ENCODE measurements at places on chromosomes 4 and X.
A peak's percentile ranks its signal among the peaks of the same experiment; 100 is the strongest.

DNA sequence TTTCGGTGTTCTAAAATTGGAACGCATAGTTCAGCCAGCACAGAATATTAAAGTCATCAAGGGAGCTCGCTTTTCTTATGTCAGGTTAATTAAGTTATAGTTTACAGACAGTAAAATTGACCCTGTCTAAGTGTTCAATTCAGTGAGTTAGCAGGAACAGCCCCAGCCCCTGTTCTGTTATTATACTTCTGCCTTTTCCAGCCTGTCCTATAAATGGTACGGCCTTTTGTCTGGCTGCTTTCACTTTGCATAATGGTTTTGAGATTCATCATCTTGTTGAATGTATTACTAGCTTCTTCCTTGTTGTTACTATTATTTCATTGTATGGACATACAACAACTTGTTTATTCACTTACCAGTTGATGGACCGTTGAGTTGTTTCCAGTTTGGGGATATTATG, 9.5 kb downstream of the CXCL13 start:
- ATAC-seq = no peak

DNA sequence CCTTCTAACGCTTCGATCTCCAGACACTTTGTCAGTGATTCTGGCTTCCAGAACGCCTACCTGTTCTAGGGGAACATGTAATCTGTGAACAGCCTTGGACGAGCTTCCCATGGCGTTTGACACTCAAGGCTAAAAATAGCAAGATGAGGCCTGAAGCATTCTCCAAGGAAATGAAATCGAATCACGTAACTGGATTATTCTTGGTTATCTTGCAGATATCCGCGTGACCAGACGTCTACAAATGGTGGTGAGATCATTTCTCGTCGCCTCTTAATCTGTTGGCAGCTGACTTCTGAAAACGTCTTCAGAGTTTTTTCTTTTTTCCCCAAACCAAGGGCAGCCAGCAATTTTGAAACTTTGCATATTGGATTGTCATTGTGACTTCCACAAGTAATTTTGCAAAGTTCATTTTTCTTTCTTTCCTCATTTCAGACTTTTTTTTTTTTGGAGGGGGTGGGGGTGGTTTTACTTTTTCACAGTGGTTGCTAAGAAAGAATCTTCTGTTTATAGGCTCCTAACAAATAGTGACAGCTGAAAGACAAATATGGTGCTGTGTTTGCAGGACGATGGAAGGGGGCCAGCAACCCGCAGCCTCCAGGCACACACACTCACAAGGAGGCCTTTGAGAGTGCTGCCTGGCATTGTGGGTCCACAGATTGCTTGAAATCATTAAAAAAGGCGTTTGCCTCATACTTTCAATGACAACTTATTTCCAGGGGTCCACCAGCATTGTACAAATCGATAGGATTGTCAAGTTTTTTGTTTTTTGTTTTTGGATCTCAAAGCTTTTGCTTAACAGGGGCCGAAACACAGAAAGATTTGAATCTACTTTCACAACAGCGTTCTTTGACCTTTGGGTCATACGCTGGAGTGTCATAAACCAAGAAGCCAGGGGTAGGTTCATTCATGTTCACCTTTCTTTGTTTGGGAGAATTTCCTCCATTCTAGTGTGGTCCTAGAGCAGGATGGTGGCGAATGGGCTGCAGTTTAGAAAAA, 32.4 kb upstream of the PDLIM3 start:
- no peak for ATAC-seq

DNA sequence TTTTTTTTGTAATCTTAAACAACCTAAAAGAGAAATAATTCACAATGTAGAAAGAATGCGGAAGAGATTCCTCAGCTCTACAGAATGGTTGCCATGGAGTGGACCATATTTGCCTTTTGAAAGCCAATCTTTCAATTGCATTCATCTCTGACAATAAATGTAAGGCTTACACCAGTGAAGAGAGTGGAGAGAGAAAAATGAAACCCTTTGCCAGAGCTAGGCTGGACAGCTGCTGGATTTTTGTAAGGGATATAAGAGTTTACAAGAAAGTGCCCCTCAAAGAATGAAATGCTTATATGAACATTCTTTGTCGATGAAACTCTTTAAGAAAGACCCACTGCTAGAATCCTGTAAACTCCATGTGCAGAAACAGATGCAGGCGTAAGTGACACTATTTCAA, 66.0 kb upstream of the FAT1 start:
- peak; percentile 72 for ATAC-seq

GRCh38 chrX:3119376-3119775, 78.1 kb downstream of the ARSF start:
- no peak for ATAC-seq

GRCh38 chr4:48332661-48333060, 8.7 kb upstream of the SLAIN2 start:
- ATAC-seq = no peak

- ATAC-seq = no peak
Measured at GRCh38 chr4:109730619-109731545, 1.0 kb upstream of the PLA2G12A start.

DNA sequence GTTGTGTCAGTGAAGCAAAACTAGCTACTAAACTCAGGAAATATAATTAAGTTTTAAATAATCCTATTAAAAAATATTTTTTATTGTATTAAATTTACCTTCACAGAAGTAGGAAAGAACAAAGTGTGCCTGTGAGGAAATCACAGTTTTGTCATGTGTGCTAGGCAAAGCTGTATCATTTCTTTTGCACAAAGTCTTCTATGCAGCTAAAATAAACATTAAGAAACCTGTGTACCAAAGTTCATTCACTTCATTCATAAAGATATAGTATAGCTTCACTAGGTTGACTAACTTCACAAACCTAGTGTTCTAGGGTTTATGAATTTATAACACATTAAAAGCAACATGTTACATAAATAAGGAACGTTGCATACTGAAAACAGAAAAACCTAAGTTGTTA, 131.0 kb downstream of the PDS5A start:
- no peak for ATAC-seq

GRCh38 chrX:133859336-133859735, 126.1 kb downstream of the GPC3 start:
- ATAC-seq = no peak

GRCh38 chrX:31656013-31656412, 584.2 kb upstream of the FTHL17 start:
- no peak for ATAC-seq

DNA sequence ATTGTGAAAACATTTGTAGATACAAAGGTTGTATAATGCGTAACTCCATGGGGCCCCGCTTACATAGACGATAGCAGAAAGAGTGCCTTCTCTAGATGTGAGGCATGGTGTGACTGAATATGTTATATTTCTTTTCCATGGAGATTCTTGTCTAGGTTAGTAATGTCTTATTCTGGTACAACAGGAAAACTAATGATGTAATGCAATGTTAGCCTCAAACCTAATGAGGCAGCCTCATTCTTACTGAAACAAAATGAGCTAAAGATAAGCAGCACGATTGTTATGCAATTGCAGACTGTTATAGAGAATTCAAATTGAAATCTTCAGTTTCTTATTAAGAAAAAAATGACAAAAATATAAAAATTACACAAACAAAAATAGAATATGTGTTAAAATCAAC, 171.1 kb upstream of the ANKRD50 start:
- ATAC-seq = peak; percentile 96

DNA sequence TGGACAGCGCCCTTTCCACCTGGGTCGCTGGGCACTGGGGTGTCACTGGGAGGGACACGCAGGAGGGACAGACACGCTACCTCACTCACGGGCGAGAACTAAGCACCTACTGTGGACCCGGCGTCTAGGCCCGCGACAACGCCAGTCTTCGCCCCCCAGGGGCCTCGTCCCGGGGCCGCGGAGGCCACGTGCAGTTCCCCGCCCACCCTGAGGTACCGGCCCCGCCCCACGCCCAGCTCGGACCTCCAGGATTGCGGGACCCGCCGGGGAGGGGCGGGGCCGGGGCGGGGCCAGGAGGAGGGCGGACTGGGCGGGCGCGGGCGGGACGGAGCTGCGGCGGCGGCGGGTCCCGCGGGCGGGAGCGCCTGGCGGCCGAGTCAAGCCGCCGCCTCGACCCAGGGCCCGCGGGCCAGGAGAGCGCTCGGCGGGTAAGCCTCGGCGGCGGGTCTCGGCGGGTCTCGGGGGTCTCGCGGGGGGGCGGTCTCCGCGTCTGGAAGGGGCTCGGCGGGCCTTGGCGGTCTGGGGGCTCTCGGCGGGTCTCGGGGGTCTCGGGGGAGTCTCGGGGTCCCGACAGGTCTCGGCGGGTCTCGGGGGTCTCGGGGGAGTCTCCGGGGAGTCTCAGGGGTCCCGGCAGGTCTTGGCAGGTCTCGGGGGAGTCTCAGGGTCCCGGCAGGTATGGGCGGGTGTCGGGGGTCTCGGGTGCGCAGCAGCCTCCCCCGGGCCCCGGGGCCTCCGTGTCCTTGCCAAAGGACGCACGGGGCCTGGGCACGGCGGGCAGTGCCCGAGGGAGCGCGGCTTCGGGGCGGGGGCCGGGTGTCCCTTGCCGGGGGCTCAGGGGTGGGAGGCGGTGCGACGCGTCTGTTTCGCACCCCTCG, at the start of gene SH3BP2:
Gene SH3BP2, plus strand, starts transcription at position 375 of the 875 bp plus-strand sequence. CDS start 27,533 bp downstream, outside the sequence.
- ATAC-seq = peak; percentile 70

GRCh38 chr4:83114576-83114975, at the start of gene PLAC8:
Gene PLAC8 (minus strand): TSS chr4:83114729. CDS start chr4:83107921, 6,808 bp downstream.
- ATAC-seq = no peak

GRCh38 chrX:47649781-47650163, 591 bp downstream of the ELK1 start:
- ATAC-seq = no peak

DNA sequence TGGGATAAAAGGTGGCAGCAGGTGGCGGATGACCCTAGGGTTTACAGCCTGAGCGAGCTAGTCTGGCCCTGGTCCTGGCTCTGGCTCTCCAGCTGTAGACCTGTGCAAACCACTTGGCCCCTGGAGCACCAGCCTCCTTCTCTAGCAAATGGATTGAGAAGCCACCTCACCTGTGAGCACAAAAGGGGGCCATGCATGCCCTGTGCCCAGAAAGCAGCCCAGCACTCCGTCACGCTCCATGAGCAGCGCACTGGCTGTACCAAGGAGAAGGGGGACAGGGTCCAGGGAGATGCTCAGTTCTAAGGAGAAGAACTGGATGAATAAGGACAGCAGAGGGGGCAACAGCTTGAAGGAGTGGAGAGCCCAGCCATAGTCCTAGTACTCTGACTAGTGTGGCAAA, 46.9 kb upstream of the C4orf50 start:
- no peak for ATAC-seq

GRCh38 chrX:49910344-49910743, 12.1 kb upstream of the CLCN5 start:
- ATAC-seq = no peak

- no peak for ATAC-seq
Measured at GRCh38 chr4:182808673-182809416, 108.3 kb downstream of the DCTD start.

DNA sequence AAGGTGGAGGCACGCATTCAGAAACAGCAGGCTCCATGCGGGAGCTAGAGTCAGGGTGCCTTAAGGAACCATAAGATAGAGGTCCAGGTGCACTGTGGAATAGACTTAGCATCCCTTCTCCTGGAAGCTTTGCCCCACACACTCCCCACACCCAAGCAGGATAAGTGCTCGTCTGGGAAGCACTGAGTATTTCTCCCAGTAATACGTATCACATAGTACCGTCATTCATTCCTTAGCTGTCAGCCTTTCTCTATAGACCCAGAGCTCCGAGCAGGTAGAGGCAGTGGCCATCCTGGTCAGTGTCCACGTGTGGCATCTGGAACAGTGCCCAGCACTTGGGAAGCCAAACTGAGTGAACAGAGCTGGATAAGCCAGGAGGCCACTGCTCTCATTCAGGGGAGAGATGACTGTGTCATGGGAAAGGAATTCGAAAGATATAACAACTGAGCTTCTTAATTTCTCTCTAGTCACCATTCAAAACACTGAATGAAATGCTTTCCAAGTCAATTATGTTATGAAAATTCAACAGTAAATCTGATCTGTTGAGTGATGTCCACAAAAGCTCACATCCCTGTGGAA, 9.9 kb downstream of the APBB2 start:
- peak; percentile 34 for ATAC-seq

- no peak for ATAC-seq
Measured at GRCh38 chrX:16783452-16783851, 2.8 kb upstream of the TXLNG start.

DNA sequence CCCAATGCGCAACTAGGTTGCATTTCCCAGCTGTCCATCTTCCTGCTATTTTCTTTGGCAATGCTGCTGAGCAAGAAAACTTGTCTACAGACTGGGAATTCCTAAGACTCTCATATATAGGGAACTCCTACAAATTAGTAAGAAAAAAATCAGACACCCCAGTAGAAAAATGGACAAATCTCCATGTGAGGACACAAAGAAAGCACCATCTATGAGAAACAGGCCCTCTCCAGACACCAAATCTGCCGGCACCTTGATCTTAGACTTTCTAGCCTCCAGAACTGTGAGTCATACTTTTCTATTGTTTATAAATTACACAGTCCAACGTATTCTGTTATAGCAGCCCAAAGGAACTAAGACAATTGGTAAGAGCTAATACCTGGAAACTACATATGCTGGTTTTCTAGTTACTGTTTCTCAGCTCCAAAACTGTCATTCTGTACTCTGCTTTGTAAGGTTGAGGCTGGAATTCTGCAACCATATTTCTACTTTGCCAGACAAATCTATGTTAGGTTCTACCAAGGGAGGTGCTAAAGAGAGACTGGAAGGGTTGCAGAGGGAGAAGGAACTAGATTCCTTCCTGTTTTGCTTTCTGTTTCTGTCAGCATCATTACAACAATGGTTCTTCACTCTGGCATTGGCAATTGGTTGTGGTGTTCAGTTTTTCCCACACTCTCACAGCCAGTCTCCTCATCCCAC, 35.7 kb upstream of the FAM241A start:
- ATAC-seq = no peak

Measured in motor neuron (in vitro differentiated cells).